Suppressor macrophage (primary cell): ENCODE measurements at places on chromosomes 2 and 18.

- no peak for DNase-seq
Observed at GRCh38 chr18:63683152-63683551, 19.6 kb upstream of the SERPINB11 start.

DNA sequence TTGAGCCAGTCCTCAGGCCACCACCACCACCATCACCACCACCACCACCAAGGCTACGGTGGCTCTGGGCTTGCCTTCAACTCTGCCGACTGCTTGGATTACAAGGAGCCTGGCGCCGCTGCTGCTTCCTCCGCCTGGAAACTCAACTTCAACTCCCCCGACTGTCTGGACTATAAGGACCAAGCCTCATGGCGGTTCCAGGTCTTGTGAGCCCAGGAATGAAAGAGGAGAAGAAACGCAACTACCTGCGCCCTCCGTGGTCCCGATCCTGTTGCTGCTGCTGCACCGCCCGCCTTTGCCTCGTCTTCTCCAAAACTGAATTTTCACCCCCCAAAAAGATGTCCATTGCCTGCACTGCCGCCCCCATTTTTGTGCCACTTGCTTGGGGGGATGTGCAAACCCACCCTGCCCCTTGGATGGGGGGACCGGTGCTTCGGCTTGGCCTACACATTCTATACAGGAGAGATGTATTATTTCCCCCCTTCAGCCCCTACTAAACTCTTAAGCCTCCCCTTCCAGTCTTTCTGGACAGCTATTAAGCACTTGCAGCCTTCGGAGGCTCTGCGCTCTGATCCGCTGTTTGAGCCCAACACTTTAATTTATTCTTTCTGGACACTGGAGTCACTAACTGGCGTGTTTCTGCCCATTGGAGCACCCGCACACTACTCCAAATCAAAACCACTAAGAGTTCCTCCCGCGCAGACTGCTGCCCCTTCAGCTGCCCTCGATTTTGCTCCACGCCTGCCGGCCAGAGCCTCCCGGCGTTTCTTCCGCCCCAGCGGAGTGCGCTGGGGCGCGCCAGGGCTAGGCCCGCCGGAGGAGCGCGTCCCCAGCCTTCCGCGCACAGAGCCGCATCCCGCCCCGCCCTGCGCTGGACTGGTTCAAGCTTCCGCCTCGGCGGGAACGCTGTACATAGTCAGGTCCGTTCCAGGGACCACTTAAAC is 5.7 kb downstream of the OTX1 start:
- DNase-seq = peak; percentile 49

GRCh38 chr2:50753234-50753633 is 278.7 kb downstream of the NRXN1 start:
- DNase-seq = peak; percentile 2

DNA sequence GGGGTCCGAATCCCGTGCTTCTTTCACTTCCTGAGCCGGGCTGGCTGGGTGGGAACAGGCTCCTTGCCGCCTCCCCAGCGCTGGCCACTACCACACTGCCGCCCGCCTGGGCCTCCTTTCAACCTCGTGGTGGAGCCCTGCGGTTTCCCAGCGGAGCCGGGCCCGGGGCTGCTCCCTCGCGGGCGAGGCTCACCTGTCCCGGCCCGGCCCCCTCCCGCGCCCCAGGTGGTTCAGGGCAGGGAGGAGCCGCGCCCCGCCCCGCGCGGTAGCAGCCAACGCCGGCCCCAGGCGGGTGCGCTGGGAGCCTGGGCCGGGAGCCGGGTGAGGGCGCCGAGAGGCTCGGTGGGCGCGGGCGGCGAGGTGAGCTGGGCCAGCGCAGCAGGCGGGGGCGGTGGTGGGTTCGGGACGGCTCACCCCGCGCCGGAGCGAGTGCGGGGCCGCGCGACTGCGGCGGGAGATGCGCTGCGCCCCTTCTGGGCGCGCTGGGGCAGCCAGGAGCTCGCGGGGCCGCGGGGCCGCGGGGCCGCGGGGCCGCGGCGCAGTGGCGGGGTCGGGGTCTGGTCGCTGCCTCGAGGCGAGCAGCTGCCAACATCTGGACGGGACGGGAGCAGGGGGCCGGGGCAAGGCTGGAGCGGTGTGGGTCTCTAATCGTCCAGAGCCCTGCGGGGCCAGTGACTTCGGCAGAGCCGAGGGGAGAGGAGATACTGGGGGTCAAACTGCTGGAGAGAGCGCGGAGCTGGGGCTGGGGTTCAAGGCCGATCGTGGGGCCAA is at the start of gene LYPD6B:
Gene LYPD6B, plus strand, starts transcription at position 258 of the 771 bp plus-strand sequence. CDS start 92,250 bp downstream, outside the sequence.
- no peak for DNase-seq

DNA sequence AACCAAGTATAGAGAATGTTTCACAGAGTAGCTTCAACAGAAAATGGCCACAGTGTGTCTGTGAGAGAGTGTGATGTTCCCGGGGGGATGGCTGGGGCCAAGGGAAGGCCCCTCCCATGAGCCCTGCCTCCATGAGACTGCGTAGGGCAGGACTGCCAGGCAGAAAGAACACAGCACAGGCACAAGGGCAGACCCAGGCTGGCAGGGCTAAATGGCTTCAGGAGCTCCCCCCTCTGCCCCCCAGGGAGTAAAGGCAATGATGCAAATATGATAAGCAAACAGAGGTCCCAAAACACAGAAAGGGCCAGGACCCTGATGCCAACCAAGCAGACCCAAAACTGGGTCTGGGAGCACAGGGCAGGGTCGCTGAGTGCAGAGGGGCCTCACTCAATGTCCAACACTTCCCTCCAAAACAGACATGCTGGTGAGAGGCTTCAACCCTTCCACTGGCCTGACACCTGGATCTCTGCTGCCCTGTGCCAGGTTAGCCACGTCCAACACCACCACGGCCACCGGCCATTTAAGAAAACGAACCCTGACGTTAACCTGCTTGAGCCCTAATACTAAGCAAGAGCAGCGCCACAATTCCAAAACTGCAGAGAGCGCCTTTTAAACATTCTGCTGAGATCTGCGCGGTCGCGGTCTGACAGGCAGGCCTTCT is 90.3 kb downstream of the HDAC4 start:
- DNase-seq = no peak

GRCh38 chr2:189557373-189557772 is 23.2 kb downstream of the SLC40A1 start:
- no peak for DNase-seq

GRCh38 chr2:54047091-54047490 is 68.3 kb upstream of the ACYP2 start:
- DNase-seq = no peak

DNA sequence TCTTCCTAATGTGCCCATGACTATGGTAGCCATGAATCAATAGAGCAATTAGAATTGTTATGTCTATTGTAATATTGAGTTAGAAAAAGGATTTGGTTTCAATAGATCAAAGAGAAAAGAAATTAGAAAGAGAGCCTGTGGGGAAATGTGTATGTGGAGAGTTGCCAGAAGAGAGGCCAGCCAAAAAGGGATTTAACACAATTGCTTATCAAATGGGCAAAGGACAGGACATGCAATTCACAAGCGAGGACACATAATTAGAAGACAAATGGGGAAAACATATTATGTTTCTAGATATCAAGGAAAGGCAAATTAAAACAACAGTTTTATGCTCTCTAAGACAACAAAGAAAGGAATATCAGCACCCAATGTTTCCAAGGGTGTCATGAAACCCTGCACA is 403.2 kb upstream of the KLHL29 start:
- DNase-seq = no peak

DNA sequence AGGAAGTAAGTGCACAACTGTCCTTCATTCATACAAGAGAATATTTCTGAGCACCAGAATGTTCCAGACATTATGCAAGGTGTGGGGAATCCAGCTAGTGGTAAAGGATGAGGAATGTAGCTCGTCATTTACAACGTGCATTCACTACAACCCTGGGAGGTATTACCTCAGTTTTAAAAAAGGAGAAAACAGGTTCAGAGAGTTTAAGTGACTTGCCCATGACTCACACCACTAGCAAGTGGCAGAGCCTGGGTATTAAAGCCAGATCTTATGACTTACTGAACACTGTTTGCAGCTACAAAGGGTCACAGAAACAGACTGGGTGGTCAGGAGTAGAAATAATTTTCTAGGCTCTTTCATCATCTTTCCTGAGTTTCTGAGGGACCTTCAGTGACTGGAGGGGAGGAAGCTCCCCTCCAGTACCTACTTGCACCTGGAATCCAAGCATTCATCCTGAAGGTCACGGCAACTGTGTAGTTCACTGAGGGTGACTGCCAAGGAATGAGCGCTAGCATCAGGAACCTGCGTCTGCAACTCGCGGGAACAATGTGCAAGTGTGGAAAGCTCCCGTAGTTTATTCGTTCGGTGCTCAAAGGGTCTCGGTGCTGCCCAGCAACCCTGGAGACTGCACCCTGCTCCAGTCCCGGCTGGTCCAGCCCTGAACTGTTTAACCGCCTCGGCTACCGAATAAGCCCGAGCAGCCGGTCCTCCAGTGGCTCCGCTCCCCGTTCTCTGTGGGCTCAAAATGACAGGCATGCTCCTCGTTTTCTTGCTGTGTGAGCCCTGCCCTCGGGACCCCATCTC is 647 bp downstream of the CCDC121 start:
- peak; percentile 50 for DNase-seq

DNA sequence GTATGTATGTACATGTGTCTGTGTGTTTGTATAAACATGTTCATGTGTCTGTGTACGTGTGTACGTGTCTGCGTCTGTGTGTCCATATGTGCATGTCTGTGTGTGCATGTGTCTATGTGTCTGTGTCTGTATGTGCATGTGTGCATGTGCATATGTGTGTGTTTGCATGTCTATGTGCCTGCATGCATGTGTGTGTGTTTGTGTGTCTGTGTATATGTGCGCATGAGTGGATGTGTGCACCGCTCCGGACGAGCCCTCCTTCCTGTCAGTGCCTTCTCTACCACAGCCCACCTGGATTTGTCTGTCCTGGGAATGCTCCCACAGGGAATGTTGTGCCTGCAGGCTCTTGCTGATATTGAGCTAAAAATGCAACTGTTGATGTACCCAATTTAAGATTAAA is 113.3 kb upstream of the EPC2 start:
- DNase-seq = no peak

DNA sequence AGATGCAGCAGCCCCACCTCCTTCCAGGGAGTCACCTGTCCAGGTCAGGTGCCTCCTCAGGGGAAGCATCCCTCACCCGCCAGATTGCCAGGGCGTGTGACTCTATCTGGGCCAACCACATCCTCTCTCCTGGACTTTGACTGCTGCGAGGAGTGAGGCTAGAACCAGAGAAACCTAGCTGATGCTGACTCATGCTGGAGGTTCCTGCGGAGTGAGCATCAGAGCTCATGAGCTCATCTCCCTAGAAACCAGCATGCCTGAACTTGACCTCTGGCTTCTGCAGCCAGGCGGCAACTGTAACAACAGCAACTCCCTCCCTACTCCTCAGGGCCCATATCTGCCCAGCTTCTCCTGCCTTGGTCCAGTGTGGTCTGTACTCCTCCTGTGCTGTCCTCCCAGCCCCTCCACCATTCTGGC is 28.3 kb upstream of the NT5DC4 start:
- DNase-seq = peak; percentile 97

DNA sequence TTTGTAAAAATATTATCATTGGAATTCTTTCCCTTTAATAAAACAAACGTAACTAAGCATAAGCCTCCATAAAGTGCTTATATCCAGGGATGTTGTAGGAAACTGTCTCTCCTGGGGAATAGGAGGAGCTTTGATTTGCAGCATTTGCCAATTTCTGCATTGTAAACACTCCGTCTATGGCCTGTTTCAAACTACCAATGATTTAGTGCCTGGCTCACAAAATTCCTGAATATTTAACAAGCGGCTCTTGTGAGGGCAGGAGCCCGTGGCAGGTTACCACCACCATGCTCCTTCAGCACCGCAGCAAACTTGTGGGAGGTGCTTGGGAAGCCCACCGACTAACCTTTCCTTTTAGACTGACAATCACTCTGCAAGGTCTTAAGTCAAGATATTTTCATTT is 520.3 kb downstream of the SOX11 start:
- DNase-seq = no peak

DNA sequence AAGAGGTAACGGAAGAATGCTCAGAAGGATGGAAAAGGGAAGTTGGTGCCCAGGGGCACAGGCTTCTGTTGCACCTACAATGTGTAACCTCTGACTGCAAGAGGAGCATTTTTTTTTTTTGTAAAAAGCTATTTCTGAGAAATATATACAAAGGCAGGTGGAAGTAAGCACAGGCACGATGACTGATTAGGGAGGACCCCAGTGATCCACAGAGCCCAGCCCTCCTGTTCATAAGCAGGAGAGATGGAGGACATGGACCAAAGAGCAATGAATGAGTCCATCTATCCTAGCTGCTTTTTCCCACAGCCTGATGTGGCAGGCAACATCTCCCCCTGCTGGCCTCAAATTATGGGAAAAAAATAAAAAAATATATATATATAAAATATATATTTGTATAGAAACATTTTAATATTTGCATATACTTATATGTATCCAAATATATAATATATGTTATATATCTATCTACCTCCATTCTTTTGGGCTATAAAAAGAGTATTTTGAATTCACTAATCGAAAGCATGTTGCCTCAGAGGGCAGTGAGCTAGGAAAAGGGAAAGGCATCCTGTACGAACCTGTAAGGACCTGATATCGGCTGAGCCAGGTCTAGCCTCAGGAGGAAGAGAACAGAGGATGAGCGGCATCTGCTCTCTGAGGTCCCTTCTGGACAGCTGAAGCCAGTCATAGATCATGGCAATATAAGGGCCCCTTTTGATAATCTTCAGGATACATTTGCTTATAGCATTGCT is 166.0 kb upstream of the STK17B start:
- DNase-seq = peak; percentile 63

DNA sequence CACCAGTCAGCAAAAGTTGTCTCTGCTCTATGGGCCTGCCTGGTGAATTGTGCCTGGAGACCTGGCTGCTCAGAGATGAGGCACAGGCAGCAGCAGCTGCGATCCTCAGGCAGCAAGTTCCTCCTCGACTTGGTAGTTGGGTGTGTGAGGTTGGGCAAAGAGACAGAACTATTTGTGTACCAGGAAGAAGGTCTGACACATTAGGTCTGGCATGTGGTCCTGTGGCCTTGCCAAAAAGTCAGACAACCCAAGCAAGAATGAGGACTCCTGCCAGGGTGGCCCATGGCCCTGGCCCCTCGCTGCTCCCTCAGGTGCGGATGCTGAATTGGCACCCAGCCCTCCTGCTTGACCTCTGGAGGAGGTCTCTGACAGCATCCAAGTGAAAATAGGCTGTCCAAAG is 192.7 kb downstream of the DYSF start:
- DNase-seq = no peak

GRCh38 chr18:64203295-64203694 is 54.4 kb upstream of the LINC00305 start:
- no peak for DNase-seq
